ENCODE measurements at places on chromosomes 12 and 14.

DNA sequence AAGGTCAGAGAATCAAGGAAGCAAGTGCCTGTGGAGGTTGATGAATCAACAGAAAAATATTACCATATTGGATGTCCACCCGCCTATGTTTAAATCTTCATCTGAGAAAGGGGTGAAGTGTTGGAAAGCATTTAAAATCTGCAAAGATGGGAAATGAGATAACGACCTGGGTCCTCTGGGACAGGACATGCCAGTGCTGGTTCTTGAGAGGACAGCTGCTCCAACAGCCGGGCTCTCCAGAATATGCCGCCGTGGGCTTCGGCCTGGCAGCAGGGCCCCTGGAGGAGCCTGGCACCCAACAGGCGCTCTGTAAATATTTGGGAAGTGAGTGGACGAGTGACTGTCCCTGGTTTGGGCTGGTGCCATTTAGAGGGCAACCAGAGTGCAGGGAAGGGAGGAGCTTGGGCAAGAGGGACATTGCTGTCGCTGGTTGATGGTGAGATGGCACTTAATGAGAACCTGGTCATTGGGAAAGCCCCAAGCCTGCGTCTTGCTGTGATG is 129.9 kb downstream of the KCNA5 start:
- no peak for DNase-seq

- no peak for DNase-seq
Measured at GRCh38 chr14:86639146-86639545, 1109.2 kb downstream of the FLRT2 start.

- DNase-seq, result no peak
Measured at GRCh38 chr14:59407246-59408010, 57.8 kb downstream of the GPR135 start.

GRCh38 chr12:14270392-14270791 is 95.1 kb upstream of the ATF7IP start:
- no peak for DNase-seq
